ENCODE measurements at places on chromosomes 1 and 21.

- DNase-seq = no peak
Measured at GRCh38 chr1:87044424-87044823, 130.0 kb downstream of the HS2ST1 start.

DNA sequence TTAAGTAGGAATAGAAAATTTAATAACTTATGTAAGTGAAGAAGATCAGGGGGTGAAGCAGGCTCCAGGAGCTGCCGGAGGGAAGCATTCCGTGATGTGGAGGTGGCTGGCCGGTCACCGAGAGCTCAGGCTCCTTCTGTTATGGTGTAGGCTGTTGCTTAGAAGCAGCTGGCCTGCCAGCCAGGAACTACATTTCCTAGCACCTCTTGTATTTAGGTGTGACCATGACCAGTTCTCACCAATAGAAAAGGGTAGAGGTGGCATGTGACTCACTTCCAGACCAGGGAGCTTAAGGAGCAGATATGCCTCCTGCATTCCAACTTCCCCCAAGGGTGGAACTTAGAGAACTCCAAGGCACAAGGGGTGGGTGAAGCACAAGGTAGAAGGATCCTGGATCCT is 120.7 kb downstream of the ACTL8 start:
- DNase-seq = no peak

DNA sequence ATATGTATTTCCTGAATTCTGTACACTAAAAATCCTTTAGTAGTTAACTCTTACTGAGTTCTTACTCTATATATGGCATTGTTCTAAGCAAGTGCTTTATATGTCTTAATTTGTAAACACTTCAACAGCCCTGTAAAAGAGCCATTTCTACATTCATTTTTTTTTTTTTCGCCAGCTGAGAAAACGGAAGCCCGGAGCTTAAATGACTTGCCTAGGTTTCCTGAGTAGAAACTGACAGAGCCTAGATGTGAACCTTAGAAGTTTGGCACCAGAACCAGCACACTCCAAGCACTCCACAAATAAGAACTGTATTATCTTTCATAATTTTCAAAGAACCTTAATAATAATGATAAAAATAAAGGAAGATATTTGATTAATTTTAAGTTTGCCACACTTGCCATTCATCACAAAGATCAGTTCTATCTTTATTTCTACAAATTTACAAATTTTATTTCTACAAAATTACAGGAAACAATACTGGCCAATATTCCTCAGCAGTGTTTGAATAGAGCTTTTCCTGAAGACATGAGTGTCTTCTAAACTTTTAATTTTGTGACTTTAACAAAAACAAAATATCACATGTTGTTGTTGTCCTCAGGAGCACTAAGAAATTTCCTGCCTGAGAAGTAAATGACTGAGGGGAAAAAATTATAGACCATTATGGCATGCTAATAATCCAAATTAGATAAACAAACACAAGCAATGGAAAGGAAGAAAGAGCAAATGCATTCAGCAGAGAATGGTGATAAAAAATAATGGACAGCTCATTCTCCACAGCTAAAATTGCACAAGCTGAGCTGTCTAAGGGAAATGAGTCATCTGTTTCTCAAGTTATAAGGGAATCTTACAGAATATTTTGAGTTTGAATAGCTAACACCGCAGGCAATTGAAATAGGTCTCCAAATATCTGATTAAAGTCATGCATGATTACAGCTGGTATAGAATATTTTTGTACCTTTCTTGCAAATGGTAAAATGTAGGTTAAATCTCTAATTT is 71.2 kb downstream of the DPYD start:
- DNase-seq = peak; percentile 8

GRCh38 chr1:201602413-201603265 is 63.7 kb downstream of the NAV1 start:
- DNase-seq = no peak

- DNase-seq = no peak
Measured at GRCh38 chr1:186780076-186780475, 48.7 kb upstream of the PLA2G4A start.

DNA sequence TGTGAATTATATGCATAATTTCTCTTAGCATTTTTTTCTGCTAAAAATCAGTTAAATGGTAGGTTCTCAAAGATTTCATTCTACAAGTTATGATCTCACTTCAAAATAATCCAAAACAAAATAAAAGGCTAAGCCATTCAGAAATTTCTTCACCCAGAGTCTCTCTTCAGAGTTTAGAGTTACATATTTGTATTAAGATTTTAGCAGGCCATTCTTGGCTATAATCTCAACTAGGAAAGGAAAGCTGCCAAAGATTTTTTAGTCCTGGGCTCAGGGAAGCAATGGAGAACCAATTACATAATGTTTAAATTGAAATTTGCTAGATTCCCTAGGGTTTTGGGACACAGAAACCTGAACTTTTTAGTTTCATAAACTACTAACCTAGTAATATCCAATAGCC is 245.0 kb downstream of the USH2A start:
- DNase-seq = no peak

DNA sequence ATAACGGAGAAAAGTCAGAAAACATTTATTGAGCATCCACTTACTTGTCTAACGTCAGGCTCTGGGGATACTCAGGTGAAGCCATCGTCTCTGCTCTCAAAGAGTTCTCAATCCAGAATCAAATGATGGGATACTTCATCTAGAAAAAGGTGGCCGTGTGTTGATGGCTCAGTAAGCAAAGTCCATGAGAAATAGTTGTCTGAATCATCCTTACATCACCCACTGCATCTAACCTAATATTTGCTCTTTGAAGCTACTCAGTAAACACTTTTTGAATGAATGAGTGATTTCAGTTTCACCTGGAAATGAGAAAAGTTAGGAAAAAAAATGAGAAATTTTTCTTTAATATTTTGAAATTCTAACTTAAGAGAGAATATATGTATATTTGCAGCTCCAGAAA is 155.3 kb upstream of the PKN2 start:
- no peak for DNase-seq

- DNase-seq = no peak
Measured at GRCh38 chr1:20191266-20191825, 5.0 kb upstream of the PLA2G2C start.

- DNase-seq = no peak
Measured at GRCh38 chr1:81681114-81681513, 119.6 kb upstream of the ADGRL2 start.

DNA sequence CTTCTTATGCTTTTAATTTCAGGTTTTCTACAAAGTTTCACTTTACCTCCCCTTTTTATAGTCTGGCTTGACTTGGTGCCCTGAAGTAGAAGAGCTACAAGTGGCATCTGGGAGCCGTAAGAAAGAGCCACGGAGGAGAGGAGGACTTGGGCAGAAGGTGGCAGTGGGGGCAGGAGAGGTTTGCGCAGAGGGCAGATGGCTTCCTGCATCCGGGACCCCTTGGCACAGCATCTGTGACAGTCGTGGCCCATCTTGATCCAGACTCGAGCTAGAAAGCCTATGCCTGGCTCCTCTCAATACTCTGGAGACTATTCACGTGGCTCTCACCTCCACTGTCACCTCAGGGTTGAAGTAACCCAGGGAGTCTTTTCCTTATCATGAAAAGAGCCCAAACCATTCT is 169.1 kb downstream of the DYRK1A start:
- no peak for DNase-seq

GRCh38 chr1:185719021-185719420 is 15.2 kb upstream of the HMCN1 start:
- DNase-seq = peak; percentile 57

DNA sequence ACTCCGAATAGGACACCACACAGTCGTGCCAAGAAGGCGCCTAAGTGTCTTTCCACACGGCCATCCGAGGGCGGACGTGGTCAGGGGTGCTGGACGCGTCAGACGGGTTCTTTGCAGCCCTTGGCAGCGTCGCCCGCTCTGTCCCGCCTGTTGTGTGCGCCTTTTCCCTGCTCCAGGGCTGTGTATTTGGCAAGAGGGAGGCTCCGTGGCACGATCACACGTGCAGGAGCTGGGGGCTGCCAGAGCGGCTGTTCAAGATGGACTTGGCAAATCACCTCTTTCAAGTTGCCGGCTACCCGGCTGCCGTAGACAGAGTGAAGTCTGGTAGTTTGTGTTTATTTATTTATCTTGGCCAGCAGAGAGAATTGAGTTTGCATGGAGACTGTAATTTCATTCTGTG is 31.9 kb downstream of the PRKCZ start:
- no peak for DNase-seq

DNA sequence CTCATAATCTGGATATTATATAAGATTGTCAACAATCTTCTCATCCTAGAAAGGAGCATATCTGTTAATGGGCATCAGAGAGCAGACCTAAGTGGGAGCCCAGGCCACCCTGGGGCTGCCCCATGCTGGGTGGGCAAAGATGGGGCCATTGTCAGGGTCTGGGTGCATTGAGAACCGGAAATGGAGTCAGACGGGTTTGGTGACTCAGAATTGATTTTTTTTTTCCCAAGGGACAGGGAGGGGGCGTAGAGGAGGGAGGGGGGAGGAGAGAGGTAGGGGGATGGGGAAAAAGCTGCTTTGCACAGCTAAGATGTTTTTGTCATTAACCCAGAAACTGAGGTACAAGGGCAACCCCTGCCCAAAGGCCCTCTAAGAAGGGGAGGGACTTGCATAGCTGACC is 1.3 kb downstream of the ATXN7L2 start:
- no peak for DNase-seq

GRCh38 chr1:58155418-58156123 is 391.0 kb downstream of the OMA1 start:
- peak; percentile 60 for DNase-seq

DNA sequence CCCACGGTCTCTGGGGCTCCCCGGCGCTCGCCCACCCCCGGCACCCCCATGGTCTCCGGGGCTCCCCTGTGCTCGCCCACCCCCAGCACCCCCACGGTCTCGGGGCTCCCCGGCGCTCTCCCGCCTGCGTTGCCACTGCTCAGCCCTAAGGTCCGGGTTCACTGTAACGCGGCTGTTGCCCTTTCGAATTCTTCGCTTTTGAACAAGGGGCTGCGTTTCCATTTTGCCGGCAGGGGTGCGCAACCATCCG is 5.2 kb upstream of the FTCD start:
- no peak for DNase-seq

GRCh38 chr21:33238565-33239255 is 9.0 kb downstream of the IFNAR2 start:
- DNase-seq = no peak

- no peak for DNase-seq
Measured at GRCh38 chr1:114289306-114289705, 135.6 kb upstream of the SYT6 start.

- DNase-seq = no peak
Measured at GRCh38 chr1:211066781-211067384, 67.1 kb downstream of the KCNH1 start.

DNA sequence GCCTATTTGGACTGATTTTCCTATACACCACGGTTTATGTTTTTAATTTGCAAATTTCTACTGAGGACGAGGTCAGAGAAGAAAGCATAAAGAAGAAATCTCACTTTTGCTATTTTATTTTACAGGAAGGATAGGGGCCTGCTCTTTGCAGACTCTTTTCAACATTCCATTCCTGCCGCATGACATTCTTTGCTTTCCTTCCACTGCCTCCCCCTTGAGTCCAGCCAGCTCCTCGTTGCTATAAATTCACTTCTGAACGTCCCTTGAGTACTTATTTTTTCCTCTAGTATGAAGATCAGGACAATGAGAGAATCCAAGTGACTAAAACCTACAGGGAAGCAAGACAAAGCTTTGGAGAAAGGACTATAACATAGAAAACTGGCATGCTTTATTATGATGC is 53.4 kb upstream of the PTGFR start:
- no peak for DNase-seq

DNA sequence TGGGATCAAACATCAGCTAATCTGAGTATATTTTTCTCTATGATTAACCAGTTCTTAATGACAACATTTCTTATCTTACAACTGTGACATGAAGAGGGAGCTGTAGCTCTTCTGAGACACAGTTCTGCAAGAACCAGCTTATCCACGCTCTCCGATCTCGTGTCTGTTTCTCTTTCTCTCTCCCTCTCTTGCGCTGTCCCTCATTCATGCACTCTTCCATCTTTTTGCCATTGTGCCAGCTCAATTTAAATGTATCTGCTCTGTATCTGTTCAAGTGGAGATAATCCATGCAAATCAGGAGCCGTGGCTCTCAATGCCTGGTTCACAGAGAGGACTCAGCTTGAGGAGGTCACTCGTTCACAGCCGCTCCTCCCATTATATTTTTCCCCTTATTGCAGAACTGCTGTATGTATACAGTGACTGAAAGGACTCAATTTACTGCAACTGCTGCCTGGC is 494.7 kb upstream of the ADGRL2 start:
- peak; percentile 51 for DNase-seq

DNA sequence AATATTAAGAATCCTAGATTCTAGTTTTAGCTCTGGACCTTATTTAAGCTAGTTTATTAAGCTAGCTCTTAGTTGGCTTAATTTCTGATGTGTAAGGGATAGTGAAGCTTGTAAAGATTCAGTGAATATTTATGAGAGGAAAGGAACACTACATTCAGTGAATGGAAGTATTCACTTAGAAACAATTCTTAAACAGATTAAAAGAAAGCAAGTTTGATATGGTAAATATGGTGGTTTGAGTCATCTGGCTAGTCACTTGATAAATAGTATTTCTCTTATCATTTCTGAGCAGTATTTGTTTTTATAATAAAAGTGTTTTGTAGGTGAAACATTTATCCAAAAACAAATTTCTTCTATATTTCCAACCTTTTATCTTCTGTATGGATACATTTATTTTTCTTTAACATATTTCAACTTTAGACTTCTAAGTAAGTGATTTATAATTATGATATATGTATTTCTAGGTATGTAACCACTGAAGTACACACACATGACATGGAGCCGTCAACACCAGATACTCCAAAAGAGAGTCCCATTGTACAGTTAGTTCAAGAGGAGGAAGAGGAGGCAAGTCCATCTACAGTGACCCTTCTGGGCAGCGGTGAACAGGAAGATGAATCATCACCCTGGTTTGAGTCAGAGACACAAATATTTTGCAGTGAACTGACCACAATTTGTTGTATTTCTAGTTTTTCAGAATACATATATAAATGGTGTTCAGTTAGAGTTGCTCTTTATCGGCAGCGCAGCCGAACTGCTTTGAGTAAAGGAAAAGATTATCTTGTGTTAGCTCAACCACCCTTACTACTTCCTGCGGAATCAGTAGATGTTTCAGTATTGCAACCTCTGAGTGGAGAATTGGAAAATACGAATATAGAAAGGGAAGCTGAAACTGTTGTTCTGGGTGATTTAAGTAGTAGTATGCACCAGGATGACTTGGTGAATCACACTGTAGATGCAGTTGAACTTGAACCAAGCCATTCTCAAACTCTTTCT is 55.6 kb downstream of the SUCO start:
- no peak for DNase-seq

GRCh38 chr1:15974855-15975254 is 1.0 kb downstream of the ZBTB17 start:
- DNase-seq = no peak

Data from HEK293T (cell line).